ENCODE measurements at places on chromosomes 2 and 18. TPM values are rescaled to one million over a fixed set of nuclear protein-coding genes. Genes with fewer than 3 reads are reported as not detected.

The RIT2 gene
- total RNA-seq = 16.0 TPM

The HMSD gene
- total RNA-seq = 0.25 TPM

The TMEM169 gene
- total RNA-seq = 15.7 TPM

The TAF1B gene
- 22.9 TPM for total RNA-seq

The C1QL2 gene
- total RNA-seq = 4.4 TPM

The BCL11A gene
- 89.5 TPM for total RNA-seq

The VSNL1 gene
- total RNA-seq = 17.5 TPM

The PLEK gene
- 1.7 TPM for total RNA-seq

The SPOPL gene
- total RNA-seq = 19.7 TPM

The SKOR2 gene
- total RNA-seq = not detected

The HOXD9 gene
- total RNA-seq = not detected
